ENCODE measurements at places on chromosomes 1 and 21.

DNA sequence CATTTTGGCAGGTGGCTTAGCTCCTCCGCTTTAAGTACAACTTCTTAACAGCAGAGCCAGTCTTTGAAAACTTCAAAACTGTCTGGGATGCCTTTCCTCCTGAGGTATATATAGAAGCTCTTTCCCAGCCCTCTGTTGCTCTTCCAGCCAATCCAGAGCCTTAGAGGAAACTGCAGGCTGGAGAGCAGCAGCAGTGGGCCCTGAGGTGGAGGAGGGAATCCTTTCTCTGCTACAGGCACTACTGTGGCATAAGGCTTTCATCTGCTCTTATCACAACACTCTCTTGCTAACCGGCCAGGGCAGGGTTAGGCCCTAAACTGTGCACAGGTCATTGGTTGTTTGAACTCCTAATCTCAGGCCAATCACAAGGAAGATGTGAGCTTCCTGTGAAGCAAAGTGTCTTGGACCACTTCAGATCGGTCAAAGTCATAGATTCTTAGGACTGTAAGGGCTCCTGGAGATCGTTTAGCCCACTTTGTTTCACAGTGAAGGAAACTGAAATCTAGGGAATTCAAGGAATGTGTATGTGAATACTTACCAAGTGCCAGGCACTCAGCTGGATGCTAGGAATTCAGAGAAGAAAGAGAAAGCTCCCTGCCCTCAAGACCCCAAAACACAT, at the start of gene RGS5:
Gene RGS5, minus strand, starts transcription at position 84 of the 619 bp plus-strand sequence. Its CDS starts 81 bp downstream, at position 3.
- DNase-seq: no peak

DNA sequence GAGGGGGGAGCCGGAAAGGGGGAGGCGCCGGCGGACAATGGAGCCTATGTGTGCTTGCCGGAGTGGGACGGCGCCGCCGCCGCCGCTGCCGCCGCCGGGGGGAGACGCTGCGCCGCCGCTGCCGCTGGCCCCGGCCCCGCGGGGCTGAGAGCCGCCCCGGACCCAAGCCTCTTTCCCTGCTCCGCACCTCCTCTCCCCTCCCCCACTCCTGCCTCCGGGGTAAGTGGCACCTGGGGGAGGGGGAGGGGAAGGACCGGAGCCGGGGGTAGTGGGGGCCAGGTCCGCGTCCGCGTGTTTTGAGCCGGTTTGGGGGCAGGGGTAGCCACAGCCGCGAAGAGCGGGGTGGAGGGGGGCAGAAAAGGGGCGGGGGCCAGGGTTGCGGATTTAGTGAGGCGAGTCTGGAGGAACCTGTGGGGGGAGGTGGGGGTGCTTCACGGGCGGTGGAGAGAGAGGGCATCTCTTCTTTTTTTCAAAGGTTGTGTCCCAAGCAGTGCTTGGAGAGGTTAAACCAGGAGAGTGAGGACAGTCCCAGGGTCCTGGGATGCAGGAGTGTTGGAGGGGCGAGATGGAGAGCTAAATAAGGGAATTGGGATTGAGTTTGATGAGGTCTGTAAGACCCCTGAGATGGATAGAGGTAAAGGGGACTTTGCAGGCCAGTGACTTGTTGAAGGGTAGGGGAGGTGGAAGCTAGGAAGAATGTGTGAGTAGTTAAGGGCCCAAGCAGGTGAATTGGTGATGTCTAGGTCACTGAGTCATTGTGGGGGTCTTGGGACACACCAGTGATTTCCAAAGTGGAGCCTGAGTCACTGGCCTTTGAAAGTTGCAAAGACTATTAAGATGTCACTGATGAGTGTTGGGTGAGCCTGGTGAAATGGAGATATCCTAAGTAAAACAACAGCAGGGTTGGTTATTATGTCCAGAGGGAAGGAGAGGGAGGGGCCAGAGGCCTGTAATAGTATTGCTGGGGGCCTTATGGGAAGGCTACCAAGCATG, 59.1 kb downstream of the BCL9 start:
- DNase-seq: peak; percentile 63

- peak; percentile 76 for DNase-seq
Observed at GRCh38 chr1:78340006-78340405, 150.8 kb upstream of the PTGFR start.

GRCh38 chr1:37257646-37258045, 216.7 kb upstream of the ZC3H12A start:
- no peak for DNase-seq

- peak; percentile 43 for DNase-seq
Observed at GRCh38 chr1:99963041-99963795, 6.6 kb upstream of the SLC35A3 start.

GRCh38 chr1:28193701-28194161, 17.2 kb upstream of the PTAFR start:
- no peak for DNase-seq

DNA sequence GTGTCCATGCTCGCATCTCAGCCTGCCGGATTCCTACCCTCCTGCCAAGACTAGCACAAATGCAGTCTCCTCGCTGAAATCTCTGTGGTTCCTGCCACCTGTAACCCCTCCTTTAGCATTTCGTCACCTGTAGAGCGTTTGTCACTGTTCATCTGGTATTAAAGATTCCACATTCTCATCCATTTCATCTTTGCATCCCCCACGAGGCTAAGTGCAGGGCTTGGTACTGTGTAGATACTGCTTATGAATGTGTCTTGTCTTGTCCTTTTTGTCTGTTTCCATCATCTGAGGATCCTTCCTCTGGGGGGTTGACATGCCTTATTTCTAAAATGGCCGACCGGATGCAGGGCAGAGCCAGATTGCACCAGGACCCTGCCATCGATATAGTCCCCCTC, 53.7 kb upstream of the DNAJC6 start:
- no peak for DNase-seq

DNA sequence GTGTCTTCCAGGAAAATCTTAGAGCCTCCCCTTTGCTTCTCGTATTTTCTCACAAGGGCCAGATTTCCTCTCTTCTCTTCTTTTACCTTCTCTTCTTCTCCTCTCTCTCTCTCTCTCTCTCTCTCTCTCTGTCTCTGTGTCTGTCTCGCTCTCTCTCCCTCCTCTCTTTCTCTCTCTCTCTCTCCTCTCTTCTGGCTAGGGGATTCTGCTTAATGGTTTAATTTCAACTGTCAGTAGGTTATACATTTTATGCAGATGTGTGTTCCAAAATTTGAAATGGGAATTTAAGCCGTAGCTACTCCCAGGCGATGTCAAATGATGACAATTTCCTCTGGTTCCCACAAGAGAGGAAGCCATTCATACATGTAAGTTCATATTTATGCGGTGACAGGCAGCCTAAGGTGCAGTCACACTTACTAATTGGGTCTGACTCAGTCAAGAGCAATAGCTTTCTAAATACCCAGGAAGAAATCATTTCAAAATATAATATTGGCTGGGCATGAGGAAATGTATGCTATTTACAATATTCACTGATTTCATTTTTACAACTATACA, 1.4 kb downstream of the DSCAM start:
- no peak for DNase-seq

DNA sequence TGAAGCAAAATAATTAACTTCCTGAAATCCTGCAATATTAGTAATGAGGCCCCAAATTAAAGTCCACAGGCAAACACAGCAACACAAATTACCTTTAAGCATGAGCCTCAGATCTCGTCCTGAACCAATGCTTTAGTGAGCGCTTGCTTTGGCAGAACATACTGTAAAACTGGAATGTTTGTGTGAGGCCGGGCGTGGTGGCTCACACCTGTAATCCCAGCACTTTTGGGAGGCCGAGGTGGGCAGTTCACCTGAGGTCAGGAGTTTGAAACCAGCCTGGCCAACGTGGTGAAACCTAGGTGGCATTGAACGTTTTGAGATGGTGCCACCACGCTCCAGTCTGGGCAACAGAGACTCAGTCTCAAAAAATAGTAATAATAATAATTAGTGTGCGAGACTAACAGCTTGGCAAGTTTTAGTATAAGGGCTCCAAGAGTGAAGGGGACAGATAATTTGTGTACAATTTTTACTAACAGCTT, 17.8 kb downstream of the SFPQ start:
- no peak for DNase-seq

DNA sequence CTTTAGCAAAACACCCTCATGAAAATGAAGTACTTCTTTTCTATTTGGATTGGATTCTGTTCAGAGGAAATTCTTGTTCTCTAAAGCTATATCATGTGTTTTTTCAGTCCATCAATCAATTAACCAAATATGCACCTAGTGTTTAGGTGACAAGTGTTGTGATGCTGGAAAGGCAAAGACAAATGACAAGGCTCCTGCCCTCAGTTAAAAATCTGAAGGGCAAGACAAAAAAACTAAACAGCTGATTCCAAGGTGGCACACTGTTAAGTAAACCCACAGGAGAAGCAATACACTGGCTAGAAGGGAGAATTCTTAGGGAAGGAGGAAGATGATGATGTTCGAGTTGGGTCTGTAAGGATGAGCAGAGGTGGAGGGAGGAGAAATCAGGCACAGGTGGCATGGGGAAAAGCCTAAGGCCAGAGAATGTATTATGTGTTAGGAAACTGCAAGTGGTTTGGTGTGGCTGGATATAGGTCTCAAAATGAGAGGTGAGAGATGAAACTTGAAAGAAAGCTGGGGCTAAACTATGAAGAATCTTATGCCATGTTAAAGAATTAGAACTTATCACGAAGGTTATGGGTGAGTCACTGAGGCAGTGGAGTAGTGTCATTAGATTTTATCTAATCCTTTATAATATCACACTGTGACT, 51.8 kb upstream of the GFI1 start:
- no peak for DNase-seq
